ENCODE measurements at places on chromosomes 3 and 15.

- DNase-seq = no peak
Measured at GRCh38 chr15:70956201-70956995, 63.8 kb downstream of the LRRC49 start.

DNA sequence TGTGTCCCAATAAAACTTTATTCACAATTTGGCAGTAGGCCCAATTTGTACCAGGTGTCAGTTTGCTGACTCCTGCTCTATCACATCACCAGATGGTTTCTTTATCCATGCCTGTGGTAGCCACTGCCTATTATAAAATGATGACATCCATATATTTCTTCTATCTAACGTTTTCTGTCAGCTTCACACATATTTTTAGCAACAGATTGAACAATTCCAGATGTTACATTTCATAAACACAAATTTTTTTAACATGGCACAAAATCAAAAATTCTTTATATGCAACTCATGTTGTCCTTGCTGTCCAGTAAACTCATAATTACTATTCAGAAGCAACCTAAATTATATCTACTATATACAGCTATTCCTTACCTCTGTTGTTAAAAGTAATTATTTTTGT, 1371.6 kb downstream of the NSUN3 start:
- DNase-seq = no peak

DNA sequence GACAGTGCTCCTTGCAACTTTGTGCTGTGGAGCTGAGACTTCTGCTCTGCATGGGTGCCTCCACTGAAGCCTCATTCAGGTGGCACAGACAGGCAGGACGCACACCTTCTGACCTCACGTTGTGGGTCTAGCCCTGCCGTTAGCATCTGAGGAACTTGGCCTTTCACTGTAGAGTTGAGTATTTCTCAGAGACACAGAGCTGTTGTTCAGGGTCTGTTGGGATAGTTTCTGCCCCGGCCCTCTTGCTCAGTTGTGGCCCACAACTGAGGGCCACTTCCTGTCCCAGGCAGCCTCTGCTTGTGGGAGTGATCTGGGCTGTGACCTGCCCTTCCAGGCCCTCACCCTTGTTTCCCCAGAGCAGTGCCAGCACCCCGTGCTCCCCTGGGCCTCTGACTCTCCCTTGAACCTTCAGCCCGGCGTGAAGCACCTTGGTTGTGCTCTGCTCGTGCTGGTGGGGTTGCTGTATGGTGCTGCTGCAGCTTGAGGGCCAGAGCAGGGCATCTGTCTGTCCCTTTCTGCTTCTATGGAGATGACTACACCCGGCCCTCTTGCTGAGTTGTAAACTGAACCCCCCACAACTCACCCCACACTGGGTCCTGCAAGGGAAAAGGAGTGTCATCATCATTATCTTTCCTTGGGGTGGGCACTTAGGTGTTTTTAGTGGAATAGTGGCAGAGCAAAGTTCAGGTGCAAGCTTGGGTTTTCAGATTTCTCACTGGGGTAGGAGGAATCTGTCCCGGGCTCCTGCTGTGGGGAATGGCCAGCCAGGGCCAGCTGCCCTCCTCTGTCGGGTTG, 11.7 kb downstream of the BAHD1 start:
- no peak for DNase-seq

DNA sequence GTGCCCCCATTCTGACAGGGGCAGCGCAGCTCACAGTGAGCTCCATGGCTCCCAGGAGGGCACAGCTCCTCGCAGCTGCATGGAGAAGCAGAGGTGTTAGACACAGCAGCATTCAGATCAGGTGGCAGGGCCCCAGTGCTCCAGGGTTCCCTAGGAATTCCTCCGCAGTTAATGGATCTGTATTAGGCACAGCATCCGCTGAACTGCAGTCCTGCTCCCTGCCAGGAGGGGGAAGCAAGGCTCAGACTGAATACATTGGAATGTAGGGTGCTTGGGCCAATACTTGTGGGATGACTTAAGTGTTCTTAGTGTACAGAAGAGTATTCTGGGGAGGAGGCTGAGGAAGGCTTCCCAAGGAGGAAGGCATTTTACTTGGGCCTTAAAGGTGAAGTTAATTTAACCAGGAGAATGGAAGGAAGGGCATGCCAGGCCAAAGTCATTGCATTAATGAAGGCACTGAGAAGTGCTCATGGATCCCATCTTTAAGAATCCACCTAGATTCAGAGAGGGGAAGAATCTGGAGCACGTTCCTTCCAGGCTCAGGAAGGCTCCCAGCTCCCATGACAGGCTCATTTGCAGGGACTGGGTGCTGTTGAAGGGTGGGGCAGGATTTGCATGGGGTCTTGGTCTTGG, 111.6 kb downstream of the RAB11A start:
- DNase-seq = peak; percentile 33

DNA sequence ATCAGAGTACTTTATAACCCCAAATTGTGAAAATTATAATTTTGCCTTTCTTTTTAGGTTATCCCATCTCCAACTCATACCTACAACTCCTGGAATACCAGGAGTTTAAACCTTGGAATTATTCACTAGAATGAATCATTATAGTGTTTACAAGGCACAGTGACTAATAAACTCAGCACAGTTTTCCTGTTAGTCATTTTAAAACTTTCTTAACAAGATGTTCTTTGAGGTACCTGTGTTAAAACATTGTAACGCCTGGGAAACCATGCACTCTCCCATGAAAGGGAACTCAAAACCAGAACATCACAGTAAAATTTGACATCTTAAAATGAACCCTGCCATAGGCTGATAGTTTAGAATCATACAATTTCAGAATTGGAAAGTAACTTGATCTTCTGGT, 132.4 kb upstream of the OSTN start:
- DNase-seq = no peak

GRCh38 chr3:50117120-50117519, 28.4 kb downstream of the RBM5 start:
- DNase-seq = no peak

DNA sequence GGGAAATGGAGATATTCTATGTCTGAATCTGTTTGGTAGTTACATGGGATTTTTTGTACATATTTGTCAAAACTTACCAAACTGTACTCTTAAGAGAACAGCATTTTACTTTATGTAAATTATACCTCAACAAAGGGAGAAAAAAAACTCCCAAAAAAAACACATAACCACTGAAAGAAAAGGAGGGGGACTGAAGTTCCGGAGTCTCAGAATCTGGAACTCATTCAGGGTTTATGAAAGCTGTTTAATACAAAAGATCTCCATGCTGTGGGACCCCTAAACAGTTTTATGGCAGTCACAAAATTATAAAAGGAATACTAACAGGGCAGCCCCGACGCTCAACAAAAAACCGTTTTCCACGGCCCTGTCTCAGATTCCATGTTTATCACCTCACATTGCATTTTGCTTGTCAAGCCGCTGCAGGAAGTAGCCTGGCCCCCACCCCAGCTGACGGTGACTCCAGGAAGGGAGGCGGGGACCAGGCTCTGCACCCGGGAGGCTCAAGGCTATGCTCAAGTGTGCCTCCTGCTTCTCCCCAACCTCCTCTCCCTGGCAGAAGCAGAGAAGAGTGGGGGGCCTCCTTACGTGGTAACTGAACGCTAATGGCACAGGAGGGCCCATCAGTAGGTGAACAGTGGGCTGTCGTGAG, 29.3 kb downstream of the RFT1 start:
- no peak for DNase-seq

DNA sequence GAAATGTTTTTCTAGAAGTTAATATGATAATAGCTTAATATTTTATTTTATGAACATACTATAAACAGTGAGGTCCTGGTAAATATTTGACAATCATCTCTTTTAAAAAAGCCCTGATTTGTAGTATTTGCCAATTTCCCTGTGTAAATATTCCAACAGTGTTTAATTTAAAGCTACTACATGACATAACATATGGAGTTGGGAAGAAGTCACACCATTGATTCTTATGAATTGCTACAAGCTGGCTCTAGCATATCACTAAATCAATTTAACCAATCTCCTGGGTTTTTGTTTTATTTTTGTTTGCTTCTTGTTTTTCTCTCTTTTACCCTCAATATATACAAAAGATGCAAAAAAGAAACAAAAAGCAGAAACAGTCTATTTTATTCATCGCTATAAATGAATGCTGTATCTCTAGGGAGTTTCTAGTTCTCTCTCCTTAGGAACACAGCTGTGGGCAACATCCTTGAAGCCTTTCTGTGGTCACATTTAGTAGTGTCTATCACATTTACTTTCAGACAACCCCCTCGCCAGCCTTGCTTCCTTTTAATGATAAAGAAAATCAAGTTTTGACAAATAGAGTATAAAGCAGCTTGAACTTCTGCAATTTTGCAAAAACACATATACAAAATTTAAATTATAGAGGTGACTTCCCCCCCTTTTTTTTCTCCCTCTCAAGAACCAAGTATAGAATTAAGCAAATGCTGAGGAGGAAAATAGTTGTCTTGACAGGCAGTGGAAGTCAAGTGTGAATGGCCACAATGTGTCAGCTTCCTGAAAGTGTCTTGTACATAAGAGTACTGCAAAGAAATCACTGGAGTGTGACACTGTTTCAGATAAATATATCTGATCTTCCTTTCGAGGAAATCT, 21.4 kb downstream of the CCR1 start:
- DNase-seq = no peak

GRCh38 chr3:43503067-43503728, 118.6 kb downstream of the ANO10 start:
- DNase-seq = no peak

DNA sequence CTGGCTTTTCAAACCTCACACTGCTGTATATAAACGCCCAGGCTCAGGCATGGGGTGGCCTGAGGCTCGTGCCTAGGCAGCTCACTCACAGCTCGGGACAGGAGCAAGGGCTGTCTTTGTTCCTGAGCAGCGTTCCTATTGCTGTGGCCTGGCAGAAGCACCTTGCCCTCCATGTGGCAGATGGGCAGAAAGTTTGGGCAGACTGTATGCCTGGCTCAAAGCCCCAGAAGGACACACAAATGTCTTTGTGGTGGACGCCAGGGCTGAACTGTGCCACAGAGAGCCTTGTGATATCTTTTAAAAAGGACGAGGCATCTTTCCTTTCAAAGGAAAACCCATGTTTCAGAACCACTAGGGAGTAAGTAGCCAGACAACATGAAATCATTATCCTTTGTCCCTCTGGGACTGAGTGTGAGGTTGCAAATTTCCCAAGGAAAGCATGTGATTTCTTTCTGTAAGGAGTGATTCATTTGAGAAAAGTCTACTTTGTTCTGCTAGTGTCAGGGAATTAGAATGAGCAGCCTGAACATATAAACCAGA, 29.3 kb upstream of the UBE2E1 start:
- DNase-seq = no peak

DNA sequence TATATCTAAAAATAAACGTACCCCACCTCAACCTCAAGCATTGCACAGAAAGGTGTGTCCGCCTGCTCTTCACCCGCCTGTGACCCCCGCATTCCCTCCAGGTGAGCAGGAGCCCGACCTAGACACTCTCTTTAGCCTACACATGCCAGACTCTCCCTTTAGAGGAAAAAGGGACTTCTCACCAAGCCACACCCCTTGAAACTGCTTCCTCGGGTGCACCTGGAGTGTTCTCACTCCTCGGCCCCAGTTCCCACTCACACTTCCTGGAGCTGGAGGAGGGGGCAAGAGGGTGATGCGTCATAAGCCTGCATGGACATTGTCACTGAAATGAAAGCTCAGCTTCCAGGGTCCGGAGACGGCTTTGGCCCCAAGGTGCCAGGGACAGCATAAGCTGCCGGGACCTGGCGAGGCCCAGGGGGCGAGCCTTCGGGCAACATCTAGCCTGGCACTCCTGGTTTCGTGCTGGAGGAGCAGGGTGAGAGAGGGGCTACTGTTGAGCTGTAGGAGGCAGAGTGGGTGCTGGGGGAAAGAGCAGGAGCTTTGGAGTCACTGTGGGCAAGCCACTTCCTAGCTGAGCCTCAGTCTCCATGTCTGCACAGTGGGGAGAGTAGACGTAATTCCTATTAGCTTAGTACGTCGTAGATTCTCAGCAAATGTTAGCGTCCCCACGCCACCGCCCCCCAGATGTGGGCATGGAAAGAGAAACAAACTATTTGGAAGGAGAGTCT, 9.8 kb upstream of the MUC4 start:
- no peak for DNase-seq
